ENCODE measurements at places on chromosomes 3 and 15.

DNA sequence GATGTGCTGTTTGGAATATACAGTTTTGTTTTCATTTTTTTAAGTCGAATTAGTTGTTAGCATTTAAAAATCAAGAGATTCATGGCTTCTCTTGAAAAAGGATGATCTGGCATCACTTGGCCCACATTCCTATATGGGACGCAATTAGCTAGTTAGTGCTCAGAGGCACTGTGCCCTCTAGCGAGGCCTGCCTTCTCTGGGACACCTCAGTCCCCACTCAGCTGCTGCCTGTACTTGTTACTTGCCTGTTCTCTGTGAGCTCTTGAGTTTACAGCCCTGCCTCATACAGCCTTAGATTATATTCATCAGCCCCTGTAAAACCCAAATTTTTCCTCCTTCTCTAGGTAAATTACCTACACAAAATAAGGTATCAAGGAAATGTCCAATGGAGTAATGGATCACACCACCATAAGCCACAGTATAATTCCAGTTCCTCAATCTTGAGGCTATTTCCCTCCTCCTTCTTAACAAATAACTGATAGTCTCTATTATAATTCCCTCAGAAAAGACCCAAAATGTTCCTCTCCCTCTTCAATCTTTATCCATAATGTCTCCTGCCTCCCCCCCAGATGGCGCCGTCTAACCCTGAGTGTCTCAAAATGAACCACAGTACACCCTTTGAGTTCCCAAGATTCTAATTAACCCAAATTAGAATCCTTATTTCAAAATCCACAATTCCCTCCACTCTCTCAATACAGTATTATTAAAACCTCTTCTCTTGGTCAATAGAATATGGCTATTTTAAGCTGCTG lies 2.7 kb downstream of the ZMAT3 start:
- DNase-seq = peak; percentile 62

- no peak for DNase-seq
These were observed 35.2 kb downstream of the USP13 start for GRCh38 chr3:179687967-179688535.

GRCh38 chr3:129616291-129616690 lies 9.8 kb upstream of the PLXND1 start:
- no peak for DNase-seq

DNA sequence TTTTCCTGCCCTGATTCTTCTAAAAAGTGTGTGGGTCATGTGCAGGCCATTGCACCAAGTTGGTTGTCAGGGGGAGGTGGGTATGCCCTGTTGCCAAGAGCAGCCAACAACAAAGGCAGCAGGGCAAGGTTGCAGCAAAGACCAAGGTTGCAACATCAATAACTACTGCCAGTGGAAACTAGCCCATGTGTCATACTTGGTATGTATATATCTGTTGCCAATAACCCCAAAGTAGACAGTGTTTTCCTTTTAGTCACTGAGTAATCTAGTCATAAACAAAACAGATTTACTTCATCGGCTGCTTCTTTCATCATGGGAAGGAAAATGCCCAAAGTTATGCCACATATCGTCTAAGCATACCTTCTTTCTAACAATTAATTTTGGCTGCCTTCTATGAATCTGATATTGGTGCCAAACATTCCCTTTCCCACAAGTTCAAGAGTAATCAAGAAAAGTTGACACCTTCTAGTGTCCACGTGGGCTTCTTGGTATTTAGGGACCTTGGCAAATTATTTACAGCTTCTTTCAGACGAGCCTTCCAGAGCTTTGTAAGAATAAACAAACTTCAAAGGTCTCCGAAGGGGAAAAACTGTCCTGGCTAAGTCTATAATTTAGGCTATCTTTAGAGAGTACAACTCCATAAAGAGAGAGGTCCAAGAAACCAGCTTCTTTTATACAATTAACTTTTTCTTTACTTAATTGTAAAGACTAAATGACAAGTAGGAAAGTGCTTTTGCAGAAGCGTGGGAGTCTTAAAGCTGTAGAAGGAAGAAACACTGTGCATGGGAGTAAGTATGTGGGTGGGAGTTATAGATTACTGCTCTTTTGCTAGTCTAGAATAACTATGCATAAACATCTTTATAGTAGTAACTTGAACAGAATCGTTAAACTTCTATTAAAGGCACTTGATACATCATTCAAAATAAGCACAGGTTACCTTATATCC lies 10.0 kb upstream of the MBNL1 start:
- peak; percentile 83 for DNase-seq

DNA sequence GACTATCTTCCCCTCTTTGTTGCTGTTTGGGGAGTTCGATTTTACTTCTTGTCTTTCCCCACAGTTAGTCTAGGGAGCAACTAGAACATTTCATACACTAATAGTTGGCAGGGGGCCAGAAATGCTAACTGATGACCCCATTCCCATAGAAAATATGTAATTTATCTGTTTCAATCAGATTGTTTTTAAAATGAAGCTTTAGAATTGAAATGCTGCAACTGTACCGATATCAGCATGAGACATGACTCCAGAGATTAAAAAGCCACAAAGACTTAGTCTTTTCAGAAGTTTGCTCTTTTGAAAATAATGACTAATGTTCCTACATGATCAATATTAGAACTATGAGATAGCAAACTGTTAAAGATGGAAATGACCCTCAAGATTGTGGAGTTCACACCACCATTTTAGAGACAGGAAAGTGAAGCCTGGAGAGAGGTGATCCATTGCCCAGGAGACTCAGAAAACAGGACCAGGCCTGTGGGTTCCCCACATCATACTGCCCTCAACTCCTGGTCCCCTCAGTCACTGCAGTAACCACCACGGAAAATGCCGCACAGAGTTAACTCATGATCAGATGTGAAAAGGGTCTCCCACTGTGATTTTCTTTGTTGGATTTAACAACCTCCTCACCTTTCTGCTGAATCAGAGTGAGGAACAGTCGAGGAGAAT lies 130.3 kb downstream of the CHDH start:
- no peak for DNase-seq

- no peak for DNase-seq
These were observed 64.1 kb downstream of the VPS13C start for GRCh38 chr15:61996056-61996635.

DNA sequence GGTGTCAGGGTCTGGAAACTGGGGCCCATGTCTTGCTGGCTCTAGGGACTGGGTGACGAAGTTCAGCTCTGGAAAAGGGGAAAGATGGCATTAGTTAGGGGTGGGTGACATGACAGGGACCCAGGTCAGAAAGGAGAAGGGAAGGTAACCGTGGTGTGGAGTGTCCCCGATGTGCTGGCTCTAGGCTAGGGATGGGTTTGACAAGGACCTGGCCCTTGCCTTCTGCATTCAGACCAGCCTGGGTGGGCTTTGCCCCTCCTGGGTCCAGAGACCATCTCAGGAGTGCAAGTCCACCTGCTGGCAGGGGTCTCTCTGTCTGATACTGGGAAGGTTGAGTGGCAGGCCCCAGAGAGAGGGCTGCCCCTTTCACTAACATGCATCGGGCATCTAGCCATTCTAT lies 28.7 kb upstream of the ATP2B2 start:
- DNase-seq = peak; percentile 34
